T-helper 1 cell (primary cell): ENCODE measurements at places on chromosomes 7 and 10.

DNA sequence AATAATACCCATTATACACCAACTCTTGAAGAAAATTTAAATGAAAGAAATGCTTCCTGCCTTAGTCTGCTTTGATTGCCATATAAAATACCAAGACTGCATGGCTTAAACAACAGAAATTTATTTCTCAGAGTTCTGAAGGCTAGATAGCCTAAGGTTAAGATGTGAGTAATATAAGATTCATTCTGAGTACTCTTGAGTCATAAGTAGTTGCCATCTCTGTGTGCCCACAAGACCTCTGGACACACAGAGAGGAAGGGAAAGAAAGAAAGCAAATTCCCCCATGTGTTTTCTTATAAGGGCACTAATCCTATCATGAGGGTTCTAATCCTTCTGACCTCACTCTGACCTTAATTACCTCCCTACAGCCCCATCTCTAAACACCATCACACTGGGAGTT, 201.2 kb downstream of the PTN start:
- no peak for DNase-seq

- DNase-seq, result no peak
Measured at GRCh38 chr7:112160130-112160770, 45.9 kb downstream of the DOCK4 start.

- peak; percentile 34 for DNase-seq
Measured at GRCh38 chr7:5997210-5997808, 11.5 kb downstream of the PMS2 start.

- DNase-seq, result no peak
Measured at GRCh38 chr7:103094102-103094501, 19.2 kb downstream of the ARMC10 start.

GRCh38 chr10:6014241-6014761, 37.0 kb upstream of the IL15RA start:
- DNase-seq, result no peak

GRCh38 chr10:53909791-53910190, 891.2 kb downstream of the PCDH15 start:
- no peak for DNase-seq

DNA sequence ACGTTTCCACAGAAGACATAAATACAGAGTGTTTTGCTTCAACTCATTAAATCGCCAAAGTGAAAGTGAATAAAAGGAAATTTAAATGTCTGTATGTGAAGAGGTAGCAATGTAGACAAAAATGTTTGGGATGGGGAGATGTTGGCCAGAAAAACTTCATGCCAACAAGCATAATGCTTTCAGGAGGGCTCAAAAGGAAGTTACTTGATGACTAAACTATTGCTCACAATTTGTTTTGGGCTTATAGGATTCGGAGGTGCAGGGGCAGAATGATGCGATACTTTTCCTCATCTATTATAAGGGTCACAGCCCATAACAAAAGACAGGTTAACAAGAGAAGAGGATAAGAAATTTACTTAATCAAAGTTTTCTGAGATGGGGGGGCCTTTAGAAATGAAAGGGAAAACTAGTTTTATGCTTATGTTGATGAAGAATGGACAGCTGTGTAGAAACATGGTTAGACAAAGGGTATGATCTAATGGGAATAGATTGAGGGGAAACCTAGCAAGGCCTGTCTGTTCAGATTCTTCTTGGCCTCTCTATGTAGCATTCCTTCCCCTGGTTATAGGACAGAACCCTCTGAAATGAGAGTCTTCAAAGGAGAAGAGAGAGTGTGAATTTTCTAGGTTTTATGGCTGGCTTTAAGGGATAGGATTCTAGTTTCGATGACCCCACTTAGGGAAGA, 898.6 kb downstream of the LRMDA start:
- no peak for DNase-seq

- no peak for DNase-seq
Measured at GRCh38 chr7:155709453-155709852, 65.0 kb downstream of the RBM33 start.

GRCh38 chr7:114264023-114264422, 150.6 kb upstream of the FOXP2 start:
- DNase-seq, result no peak

- DNase-seq, result no peak
Measured at GRCh38 chr10:110303681-110304080, 1.0 kb downstream of the SMNDC1 start.

GRCh38 chr10:7412237-7412927, 1.5 kb upstream of the SFMBT2 start:
- DNase-seq, result no peak

GRCh38 chr10:76982671-76983070, 654.9 kb downstream of the KCNMA1 start:
- DNase-seq, result no peak

DNA sequence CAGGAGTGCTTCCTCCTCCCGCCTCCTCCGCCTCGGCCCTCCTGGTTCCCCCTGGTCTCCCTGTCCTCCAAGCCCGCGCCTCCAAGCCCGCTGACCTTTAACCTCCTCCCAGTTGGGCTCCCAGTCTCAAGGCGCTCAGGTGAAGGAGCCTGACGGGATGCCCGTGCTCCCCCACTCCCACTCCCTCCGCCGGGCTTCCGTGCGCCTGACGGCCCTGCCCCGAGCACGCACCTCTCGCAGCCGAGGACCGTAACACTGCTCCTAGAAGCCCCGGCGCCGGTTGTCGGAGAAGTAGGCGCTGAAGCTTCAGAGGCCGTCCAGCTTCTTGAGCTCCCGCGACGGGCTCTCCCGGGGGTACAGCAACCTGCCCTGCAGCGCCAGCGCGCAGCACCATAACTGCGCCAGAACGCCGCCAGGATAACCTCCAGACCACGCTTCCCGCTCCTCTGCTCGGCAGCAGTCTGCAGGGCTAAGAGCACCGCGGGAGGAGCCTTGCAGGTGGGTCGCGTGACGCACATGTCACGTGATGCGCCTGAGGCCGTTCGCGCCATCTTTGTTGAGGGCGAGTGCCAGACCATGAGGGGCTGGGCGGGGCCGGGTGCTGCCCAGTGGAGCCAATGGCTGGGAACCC, 71.0 kb upstream of the ZNF479 start:
- DNase-seq, result no peak

DNA sequence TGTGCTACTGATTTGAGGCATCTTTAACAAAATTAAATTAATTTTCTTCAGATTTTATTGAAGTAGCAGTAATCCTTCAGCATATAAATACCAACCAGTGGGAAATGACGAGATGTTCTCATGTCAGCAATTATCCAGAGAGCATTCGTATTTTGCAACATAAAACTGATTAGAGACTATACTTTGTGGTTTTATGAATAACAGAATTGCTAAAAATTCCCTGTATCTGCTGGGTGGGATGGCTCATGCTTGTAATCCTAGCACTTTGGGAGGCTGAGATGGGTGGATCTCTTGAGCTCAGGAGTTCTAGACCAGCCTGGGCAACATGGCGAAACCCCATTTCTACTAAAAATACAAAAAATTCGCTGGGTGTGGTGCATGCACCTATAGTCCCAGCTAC, 56.9 kb downstream of the ATAD1 start:
- no peak for DNase-seq

DNA sequence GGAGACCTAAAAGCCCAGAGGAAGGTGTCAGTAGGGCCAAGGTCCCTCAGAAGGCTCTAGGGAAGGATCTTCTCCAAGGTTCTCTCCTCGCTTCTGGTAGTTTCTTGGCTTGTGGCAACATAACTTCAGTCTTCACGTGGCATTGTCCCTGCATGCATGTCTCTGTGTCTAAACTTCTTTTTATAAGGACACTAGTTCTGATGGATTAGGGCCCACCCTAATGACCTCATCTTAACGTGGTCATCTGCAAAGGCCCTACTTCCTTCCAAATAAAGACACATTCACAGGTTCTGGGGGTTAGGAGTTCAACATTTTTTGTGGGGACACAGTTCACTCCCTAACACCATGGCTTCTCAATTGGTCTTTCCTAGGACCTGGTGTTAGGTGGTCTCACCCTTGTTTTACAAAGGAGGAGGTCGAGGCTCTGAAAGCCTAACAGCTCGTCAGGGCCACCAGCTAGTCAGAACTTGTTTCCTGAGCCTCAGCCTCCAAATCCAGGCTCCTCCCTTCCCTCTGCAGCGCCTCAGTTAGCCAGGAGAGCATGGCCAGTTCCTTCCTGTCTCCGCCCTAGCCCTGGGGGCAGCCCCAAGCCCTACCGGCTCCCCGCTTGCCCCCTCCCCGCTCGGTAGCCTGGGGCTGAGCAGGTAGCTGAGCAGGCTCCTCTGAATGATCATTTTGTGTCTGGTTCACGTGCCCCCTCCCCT, 109.7 kb upstream of the PPIF start:
- no peak for DNase-seq

- DNase-seq, result no peak
Measured at GRCh38 chr10:88620441-88620840, 33.9 kb downstream of the LIPJ start.

- no peak for DNase-seq
Measured at GRCh38 chr10:75739414-75740143, 308.2 kb downstream of the LRMDA start.

DNA sequence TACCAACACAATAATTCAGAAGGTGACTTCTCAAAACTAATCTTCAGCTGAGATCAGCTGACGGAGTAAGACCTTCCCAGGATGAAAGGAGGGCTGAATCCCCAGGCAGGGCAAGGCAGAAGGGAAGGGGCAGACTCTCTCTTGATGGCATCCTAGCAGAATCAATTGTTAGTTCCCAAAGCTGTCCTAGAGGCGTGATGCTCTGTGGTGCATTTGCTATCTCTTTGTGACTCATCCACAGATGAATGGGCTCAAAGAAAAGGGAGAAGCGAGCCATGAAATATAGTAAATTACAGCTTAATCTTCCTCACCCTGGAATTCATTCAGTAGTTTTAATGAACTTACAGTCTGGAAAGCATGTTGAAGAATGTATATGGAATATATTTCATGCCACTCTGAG, 37.2 kb downstream of the PDE1C start:
- DNase-seq, result no peak

DNA sequence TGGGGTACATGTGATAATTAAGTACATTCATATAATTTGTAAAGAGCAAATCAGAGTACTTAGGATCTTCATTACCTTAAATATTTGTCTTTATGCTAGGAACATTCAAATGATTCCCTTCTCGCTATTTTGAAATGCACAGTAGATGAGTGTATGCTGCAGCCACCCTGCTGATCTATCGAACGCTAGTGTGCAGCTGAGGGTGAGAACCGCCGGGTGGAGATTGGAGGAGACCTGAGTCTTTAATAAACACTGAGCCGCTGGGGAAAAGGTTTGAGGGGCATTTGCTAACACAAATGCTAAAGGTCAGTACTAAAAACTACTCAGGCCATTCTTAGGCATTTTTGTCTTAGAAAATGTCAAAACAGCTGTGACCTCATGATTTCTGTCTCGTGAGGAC, 148.0 kb downstream of the DPP6 start:
- no peak for DNase-seq

DNA sequence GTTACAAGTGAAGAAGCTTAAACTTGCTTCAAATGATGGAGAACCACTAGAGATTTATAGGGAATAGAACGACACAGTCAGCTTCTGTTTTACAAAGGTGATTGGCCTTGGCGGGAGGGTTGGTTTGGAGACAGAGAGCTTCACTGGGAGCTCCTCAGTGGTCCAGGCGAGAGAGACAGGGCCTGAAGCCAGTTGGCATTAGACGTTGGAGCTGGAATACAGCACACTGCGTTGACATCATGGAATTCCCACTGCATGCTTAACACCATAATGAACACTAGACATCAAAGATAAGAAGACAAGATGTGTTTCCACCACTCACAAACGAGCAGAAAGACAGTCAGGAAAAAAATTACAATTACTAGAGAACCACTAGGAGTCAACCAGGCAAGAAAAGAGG, 67.8 kb downstream of the TBXAS1 start:
- no peak for DNase-seq

- DNase-seq, result no peak
Measured at GRCh38 chr10:92829042-92829785, 19.1 kb upstream of the EXOC6 start.

DNA sequence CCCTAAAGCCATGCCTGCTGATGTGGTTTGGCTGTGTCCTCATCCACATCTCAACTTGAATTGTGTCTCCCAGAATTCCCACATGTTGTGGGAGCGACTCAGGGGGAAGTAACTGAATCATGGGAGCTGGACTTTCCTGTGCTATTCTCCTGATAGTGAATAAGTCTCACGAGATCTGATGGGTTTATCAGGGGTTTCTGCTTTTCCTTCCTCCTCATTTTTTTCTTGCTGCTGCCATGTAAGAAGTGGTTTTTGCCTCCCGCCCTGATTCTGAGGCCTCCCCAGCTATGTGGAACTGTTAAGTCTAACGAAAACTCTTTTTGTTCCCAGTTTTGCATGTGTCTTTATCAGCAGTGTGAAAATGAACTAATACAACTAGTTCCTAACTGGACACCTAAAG, 11.8 kb downstream of the MACROH2A2 start:
- DNase-seq, result no peak

GRCh38 chr10:97764519-97764931, 7.3 kb downstream of the SFRP5 start:
- no peak for DNase-seq

- DNase-seq, result no peak
Measured at GRCh38 chr10:121566755-121567154, 31.5 kb downstream of the FGFR2 start.

- no peak for DNase-seq
Measured at GRCh38 chr10:102175415-102175814, 23.2 kb downstream of the NOLC1 start.

DNA sequence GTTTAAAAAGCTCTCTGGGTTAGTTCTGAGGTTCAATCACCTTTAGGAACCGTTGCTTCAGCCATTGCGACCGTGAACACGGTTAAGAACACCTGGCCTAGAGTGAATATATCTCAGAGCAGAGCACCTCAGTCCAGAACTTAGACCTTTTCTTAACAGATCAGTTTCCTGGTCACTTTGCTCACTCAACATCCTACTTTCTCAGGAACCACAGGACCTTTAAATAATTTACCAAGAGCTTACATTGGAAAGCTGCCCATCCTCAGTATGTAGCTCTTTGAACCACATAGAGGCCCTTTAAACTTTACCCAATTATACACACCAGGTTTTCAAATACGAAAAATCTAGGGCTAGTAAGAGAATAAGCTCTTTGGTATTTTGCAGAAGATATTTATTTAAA, 153.2 kb downstream of the NRBF2 start:
- DNase-seq, result no peak

GRCh38 chr10:30828680-30829079, 199.1 kb upstream of the LYZL2 start:
- no peak for DNase-seq

- no peak for DNase-seq
Measured at GRCh38 chr7:74217455-74218342, 7.9 kb downstream of the LAT2 start.

- no peak for DNase-seq
Measured at GRCh38 chr10:42979721-42980467, 97.0 kb upstream of the RET start.

GRCh38 chr7:12930534-12930933, 243.1 kb downstream of the ARL4A start:
- DNase-seq, result no peak

GRCh38 chr10:112218960-112219359, 35.4 kb upstream of the GPAM start:
- no peak for DNase-seq

DNA sequence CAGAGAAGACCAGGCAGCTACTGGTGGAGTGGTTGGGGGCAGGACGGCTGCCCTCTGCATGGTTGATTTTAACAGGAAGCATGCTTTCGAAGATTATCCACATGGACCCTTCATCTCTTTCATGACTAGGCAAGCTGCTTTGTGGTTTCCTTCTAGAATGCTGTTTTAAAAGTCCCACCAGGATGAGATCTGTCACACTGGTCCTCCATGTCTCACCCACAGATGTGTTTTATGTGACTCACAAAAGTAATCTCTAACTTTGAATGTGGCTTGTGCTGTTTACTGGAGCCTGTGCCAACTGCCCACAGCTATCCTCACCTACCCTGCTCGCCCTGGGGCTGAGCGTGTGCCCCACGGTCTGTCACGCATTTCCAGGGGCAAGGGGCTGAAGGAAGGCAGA, 188.8 kb downstream of the GFRA1 start:
- DNase-seq, result no peak
